Right ventricle myocardium superior (tissue), 1 donor: ENCODE measurements at places on chromosomes 1 and 21.

DNA sequence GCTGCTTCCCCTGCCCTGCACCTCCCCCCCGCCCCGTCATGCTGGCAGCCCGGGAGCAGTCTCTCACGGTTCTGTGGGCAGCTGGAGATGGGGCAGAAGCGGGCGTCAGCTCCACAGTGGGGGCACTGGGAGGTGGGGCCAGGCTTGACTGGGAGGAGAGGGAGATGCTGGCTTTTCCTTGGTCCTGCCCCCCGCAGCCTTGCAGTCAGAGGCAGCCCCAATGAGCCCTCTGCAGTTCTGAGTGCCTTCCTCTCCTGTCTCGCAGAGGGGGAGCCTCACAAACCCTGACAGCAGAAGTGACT lies 21.7 kb downstream of the ARHGEF10L start:
- no peak for DNase-seq

GRCh38 chr1:32743380-32744070 lies 41.0 kb upstream of the SYNC start:
- no peak for DNase-seq

GRCh38 chr1:31924839-31925238 lies 13.3 kb downstream of the PTP4A2 start:
- no peak for DNase-seq

- DNase-seq = no peak
Measured at GRCh38 chr1:57831624-57832023, 407.8 kb upstream of the DAB1 start.

- DNase-seq = no peak
Measured at GRCh38 chr21:32015461-32016139, 142.8 kb downstream of the HUNK start.

GRCh38 chr1:162996261-162996660 lies 72.9 kb upstream of the RGS4 start:
- DNase-seq = no peak

- DNase-seq = no peak
Measured at GRCh38 chr1:181345146-181345545, 138.2 kb upstream of the CACNA1E start.
